ENCODE measurements at places on chromosomes 6 and 20. TPM values are rescaled to one million over a fixed set of nuclear protein-coding genes. Genes with fewer than 3 reads are reported as not detected.

DNA sequence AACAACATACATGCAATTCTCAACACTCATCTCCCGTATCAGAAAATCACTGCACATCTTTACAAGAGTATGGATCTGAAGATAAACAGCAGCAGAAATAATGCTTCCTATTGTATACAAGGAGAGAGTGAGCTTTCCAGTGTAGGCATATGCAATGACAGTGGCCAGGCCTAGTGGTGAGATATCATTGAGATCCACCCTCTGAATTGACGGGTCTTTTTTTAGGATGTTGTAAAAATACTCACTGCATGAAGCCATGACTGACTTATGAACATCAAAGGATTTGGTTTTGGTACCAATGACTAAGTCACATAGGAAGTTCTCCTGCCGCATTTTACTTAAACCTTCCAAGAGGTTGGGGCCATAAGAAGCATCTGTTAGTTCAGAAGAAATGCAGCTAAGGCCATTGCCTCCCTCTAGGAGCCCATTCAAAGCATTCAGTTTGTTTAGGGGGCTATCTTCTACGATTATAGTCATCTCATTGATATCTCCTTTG lies 10.8 kb downstream of the KLHL31 start:
- no peaks in the 10 kb centered on the region for H3K36me3 ChIP-seq
- DNase-seq, result no peak
- H3K4me3 ChIP-seq, result no peak overlapping the region
- H3K4me1 ChIP-seq, result peaks cover 30% of the 10 kb centered on the region

GRCh38 chr6:164107297-164107995 lies 692.9 kb downstream of the QKI start:
- peaks cover 50% of the 10 kb centered on the region for H3K27me3 ChIP-seq
- DNase-seq, result no peak
- H3K4me3 ChIP-seq, result no peak overlapping the region

DNA sequence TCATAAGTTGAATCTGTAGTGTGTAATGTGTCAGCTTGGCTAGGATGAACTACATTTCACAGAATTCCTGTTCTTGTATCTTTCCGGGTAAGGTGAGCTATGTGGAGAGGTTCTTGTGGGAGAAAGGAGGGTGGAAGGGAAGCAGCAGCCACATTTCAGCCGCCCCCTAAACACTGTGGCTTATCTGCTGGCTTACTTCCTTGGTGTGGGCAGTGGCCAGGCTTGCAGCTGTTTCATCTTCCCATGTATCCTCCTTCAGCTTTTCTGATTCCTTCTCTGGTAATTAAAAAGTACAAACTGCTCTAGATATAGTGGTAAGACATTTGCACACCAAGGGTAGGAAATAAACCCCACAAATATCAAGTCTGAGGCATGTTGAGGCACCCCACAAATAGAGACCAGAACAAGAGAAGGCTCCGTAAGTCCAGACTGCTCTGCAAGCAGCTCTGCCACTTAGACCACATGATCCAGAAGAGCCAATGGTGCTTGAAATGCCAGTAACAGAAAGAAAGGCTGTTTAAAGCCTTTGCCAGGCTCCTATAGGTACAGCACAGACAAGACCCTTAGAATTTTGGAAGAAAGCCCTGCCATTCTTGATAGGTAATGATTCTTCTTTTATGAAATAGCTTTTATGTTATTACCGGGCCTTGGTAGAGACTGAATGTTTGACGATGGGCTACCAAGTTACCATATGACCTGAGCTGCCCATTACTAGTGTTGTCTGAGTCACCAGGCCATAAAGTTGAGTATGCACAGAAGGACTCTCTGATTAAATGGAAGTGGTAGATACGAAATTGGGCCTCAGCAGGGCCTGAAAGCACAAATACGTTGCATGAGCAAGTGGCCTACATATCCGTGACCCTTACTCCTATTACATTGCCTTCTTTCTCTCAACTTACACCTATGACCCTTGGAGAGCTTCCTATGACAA lies 215.0 kb upstream of the SGK1 start:
- peaks cover 29% of the 10 kb centered on the region for H3K4me1 ChIP-seq
- H3K36me3 ChIP-seq, result no peaks in the 10 kb centered on the region
- no peak overlapping the region for H3K27ac ChIP-seq
- no peaks in the 10 kb centered on the region for H3K27me3 ChIP-seq
- no peak for DNase-seq

ROS1 gene
- not detected for total RNA-seq

All from PC-9 (cell line).